ENCODE measurements at places on chromosomes 4 and X.

DNA sequence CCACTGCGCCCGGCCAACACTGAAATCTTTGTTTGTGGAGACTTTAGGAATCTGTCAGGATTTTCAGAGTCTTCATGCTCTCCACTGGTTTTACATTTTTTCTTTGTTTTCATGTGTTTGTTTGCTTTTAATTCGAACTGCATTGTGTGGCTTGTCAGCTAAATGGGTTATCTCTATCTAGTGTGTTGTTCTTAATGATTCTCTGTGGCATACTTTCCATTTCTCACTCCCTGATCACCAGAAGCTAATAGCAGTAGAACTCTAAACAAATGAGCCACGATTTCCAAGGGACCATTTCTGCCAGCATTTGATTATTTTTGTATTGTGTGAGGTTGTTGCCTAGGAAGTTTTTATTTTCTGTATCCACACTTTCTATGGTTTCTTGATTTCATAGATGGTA, 352.4 kb downstream of the CAMK2D start:
- DNase-seq = no peak

- DNase-seq = no peak
These were observed 306.2 kb upstream of the CASK start for GRCh38 chrX:42229533-42229932.

GRCh38 chr4:64899563-64899962, 490.3 kb upstream of the TECRL start:
- no peak for DNase-seq

GRCh38 chrX:34956916-34957315, 14.3 kb downstream of the FAM47B start:
- no peak for DNase-seq

GRCh38 chrX:15245896-15246295, 24.0 kb downstream of the ASB9 start:
- no peak for DNase-seq

- DNase-seq = no peak
These were observed 28.3 kb upstream of the YTHDC1 start for GRCh38 chr4:68378226-68378625.

GRCh38 chr4:179595671-179596410, 2153.6 kb upstream of the AGA start:
- DNase-seq = no peak

DNA sequence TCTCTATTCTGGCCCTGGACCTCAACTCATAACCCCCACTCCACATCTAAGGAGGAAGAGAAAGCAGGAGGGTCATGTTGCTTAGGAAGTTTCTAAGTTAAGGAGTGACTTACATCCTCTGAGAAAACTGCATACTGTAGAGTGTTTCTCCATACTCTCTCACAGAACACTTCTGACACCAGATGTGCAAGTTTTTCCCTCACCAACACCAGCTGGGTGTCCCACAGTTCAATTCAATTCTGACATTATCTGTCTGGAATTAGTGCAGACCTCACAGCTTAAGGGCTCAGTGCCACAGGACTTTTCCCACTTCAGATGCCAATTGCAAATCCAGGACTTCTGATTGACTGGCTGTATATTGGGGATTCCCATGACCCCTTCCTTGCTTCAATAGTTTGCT, 89.0 kb upstream of the SFRP2 start:
- no peak for DNase-seq

GRCh38 chr4:8167815-8168214, 9.2 kb upstream of the ABLIM2 start:
- DNase-seq = no peak

GRCh38 chr4:152998861-152999260, 62.7 kb downstream of the FHDC1 start:
- DNase-seq = peak; percentile 57

DNA sequence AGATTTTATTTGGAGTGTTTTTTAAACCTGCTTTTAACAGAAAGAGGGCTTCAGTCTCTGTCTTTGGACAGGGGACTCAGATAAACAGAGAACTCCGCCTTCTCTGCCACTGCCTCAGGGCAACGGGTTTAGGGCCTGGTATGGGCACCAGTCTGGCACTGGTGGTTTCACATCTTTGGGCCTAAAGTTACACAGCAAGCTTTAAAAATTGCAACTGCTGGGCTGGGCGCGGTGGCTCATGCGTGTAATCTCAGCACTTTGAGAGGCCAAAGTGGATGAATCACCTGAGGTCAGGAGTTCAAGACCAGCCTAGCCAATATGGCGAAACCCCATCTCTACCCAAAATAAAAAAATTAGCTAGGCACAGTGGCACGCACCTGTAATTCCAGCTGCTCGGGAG, 10.3 kb upstream of the NAT8L start:
- no peak for DNase-seq

DNA sequence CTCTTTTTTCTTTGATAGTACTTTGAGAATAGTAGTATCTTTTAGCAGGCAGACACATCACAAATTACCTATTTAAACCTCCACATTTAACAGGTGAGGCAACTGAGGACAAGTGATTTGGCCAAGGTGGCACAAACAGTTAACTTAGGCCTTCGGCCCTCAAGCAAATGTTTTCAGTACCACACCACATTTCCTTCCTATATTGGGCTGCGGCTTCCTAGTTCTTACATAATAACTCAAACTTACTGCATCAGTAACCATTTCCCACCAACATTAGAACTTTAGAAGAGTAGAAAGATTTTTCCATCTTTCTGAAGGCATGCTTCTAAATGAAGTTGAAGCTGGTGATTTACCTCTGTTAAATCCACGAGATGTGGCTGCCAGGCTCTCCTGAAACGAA, 63.2 kb upstream of the SLC4A4 start:
- DNase-seq = no peak

DNA sequence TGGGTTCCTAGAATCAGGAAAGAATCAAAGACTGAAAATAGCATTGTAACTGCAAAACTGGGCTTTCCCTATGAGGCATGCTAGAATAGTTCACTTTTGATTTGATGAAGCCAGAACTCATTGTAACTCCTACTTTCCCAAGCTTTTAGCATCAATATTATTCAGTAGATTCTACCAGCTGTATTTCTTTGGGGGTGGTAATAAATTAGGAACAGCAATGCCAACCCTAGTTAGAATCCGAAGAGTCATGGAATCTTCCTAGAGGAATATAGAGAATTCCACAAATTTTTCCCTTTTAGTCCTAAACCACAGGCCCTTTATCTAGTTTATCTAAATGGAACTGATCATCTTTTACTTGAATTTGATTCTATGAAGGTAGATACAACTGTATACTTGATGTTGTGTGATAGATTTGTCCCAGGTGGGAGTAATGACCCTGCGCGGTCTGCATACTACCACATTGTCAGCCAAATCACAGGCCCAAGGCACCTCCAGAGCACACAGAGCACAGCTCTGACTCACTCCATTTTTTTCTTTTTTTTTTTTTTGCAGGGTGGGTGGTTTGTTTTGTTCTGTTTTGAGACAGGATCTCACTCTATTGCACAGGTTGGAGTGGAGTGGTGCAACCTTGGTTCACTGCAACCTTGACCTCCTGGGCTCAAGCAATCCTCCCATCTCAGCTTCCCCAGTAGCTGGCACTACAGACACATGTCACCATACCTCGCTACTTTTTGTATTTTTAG, 66.6 kb downstream of the EDNRA start:
- DNase-seq = no peak

- no peak for DNase-seq
These were observed 124.0 kb downstream of the PRKX start for GRCh38 chrX:3589474-3589873.

DNA sequence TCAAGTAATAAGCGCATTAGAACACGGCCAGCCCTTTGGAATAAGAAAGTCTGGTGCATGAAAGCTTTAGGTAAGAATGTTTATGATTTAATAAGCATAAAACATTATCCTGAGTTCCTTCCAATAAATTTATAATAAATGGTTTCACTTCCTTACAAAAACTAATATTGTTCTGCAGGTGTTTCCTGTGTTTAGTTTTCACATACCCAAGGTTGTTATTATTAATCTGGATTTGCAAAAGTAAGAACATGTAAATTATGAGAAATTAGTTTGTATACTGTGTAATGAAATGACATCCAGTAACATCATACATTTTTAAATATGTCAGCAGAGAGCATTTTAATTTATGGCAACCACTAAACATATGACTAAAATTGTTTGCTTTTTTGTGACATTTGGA, 72.1 kb downstream of the BANK1 start:
- no peak for DNase-seq

DNA sequence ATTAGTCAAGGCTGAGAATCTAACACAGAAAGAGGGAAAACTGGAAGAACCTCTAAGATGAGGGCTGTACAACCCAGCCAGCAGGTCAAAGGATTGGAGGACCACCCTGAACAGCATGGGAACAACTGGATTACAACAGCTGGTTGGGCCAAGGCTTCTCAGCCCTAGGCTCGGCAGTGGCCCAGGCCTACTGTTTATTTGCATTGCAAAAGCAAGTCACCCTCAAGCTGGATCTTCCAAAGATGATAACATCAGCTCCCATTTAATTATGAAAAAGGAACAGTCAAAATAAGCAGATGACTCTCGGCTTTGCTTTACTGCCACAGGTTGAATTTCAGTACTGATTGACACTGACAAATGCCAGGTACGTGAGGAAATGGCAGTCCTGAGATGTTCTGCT, 61.8 kb downstream of the GPC3 start:
- DNase-seq = no peak

GRCh38 chr4:88283661-88284438, 511 bp downstream of the PPM1K start:
- DNase-seq = peak; percentile 84

GRCh38 chrX:63430026-63430425, 78.9 kb upstream of the SPIN4 start:
- no peak for DNase-seq

DNA sequence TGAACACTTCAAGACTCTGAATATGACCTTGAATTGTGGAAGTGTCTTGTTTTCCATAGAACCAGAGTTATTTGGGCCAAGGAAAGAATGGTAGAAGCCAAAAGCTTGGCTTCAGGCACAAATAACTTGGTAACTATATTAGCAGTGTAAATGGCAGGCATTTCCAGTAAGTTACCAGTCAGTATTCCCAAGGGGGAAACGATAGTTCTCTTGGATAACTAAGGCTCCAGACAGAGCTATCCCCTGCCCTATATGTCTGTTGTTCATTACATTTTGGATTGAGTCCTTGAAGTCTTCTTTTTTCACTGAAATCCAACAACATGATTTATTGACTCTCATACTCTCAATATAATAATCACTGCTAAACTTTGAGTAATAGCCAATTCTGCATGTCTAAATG, 364.1 kb downstream of the MAGEB5 start:
- DNase-seq = no peak

GRCh38 chr4:125714845-125715244, 400.1 kb downstream of the FAT4 start:
- no peak for DNase-seq

- no peak for DNase-seq
These were observed 7.5 kb upstream of the CXCL8 start for GRCh38 chr4:73732759-73733431.

GRCh38 chr4:89253935-89254334, 53.7 kb downstream of the GPRIN3 start:
- no peak for DNase-seq

DNA sequence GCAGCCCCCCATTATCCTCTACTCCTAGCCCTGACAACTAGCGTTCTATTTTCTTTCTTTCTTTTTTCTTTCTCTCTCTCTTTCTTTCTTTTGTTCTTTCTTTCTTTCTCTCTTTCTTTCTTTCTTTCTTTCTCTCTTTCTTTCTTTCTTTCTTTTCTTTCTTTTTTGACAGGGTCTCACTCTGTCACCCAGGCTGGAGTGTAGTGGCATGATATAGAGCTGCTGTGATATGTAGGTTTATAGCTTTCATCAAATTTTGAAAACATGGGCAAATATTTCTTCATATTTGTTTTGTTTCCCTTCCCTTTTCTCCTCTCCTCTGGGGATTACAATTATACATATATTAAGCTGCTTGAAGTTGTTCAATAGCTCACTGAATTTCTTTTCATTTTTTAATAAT, 39.1 kb upstream of the LONRF3 start:
- DNase-seq = no peak

- peak; percentile 79 for DNase-seq
These were observed at the start of gene DKK2 for GRCh38 chr4:107035819-107036583. DKK2 (minus strand) TSS chr4:107036313; CDS start chr4:107035591, 722 bp downstream.

GRCh38 chr4:105837037-105837436, 58.2 kb upstream of the NPNT start:
- no peak for DNase-seq

GRCh38 chr4:66736606-66737005, 808.7 kb downstream of the CENPC start:
- DNase-seq = peak; percentile 29

- no peak for DNase-seq
These were observed 45.2 kb downstream of the CXCL13 start for GRCh38 chr4:77650787-77651186.

GRCh38 chr4:88720451-88721428, 23.1 kb upstream of the NAP1L5 start:
- DNase-seq = no peak

GRCh38 chrX:126836186-126836585, 16.7 kb downstream of the PRR32 start:
- DNase-seq = no peak

DNA sequence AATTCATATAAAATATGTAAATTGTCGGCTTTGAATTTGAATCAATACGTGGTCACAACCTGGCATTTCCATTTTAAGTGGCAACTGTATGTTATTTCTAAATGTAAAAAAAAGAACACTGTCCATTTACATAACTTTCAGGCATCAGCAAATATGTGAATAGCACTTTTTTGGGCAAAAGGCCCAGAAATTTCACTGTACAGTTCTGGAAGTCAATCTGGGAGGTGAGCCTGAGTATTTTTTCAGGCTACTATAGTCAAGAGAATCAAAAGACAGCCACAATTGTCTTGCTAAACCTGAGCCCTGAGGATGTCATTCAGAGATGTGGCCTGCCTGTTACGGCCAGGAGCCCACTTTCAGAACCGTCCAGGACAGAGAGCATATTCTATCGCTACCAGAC, 543.9 kb upstream of the MAGEB2 start:
- DNase-seq = no peak

- DNase-seq = no peak
These were observed 166.8 kb downstream of the COL4A6 start for GRCh38 chrX:108271397-108271787.

GRCh38 chr4:42483426-42484379, 86.4 kb downstream of the SHISA3 start:
- DNase-seq = no peak

- DNase-seq = peak; percentile 70
These were observed 59.9 kb downstream of the GSPT2 start for GRCh38 chrX:51802917-51803688.

Data from retina (tissue), 1 donor.